Suppressor macrophage treated with lipopolysaccharide for 4 hours (primary cell): ENCODE measurements at places on chromosomes 2 and 18.

GRCh38 chr18:74418023-74418422 lies 39.1 kb downstream of the DIPK1C start:
- DNase-seq = no peak

DNA sequence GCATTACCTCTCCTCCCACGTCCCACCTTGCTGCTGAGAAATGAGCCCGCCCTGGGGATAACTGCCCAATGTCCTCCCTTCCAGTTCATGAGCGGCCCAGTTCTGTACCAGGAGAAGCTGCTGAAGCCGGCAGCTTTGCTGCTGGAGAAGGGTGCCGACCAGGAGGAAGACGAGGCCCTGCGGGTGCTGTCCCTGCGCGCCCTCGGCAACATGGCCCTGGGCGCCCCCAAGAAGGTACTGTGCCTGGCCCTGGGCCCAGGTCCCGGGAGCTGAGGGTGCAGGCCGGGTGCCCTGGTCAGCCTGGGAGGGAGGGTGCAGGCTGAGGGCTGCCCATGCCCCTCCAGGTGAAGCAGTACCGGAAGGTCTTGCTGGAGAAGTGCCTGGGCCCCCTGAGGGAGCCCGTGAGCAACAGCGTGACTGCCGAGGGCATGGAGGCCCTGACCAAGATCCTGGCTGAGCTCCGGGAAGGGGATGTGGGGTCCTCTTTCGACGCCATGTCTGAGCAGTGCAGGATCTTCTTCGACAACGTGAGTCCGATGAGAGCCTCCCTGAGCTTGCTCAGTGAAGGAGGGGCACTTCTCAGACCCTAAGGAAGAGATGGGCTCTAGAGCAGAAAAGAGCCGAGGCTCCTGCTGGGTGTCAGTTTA lies 25.7 kb downstream of the HJURP start:
- no peak for DNase-seq

DNA sequence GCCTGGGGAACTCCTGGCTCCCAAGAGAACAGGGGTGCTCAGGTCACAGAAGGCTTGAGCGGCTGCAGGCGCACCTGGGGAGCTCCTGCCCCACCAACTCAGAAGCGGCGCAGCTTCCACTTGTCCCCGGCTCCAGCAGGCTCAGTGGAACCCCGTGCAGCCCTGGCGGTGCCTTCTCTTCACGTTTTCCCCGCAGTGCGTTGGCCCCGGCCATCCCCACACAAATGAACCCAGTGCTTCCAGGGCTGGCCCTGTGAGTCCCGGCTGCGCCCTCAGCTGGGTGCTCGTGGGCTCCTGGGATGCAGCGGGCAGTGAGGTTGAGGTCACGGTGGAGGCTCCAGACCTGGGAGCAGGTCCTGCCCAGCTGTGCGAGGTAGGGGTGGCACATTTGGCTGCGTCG lies 17.9 kb upstream of the MBD2 start:
- DNase-seq = no peak

DNA sequence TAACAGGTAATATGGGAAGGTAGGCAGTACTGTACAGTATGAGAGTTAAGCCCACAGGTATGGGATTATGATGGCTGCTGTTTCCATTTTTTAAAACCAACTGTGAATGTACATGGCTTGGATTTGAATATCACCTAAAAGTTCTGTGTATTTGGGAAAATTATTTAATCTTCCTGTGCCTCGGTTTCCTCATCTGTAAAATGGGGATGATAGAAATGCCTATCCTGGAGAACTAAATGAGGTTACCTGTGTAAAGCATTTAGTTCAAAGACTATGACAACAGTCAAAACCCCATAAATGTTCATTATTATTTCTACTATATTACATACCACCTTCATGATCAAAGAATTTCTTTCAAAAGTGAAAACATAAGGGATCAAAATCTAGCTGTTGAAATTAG lies 3.6 kb downstream of the KLHL41 start:
- no peak for DNase-seq

DNA sequence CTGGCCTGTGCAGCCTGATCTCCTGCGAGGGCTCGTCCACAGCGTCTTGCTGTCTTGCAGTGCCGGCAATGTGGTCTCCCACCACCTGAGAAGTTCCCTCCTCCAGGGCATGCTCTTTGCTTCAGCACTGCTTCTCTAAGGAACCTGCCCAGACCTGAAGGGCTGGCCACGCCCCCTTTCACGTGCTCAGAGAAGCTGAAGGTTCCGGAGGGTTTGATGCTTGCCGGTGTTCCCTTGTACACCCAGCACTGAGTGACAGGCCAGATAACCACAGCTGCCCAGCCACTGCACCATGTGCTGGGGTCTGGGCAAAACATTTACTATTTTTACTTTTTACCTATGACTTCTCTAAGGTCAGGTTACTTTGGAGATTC lies 1.7 kb upstream of the POLR2D start:
- DNase-seq = no peak

GRCh38 chr18:48195787-48196186 lies 213.4 kb downstream of the ZBTB7C start:
- no peak for DNase-seq

GRCh38 chr18:63096327-63096874 lies 223.2 kb downstream of the BCL2 start:
- DNase-seq = no peak

GRCh38 chr2:137873536-137874244 lies 90.6 kb upstream of the HNMT start:
- DNase-seq = no peak
